ENCODE measurements at places on chromosomes 5 and 9. TPM values are rescaled to one million over a fixed set of nuclear protein-coding genes. Genes with fewer than 3 reads are reported as not detected.

- no peak for DNase-seq
Observed at GRCh38 chr5:69084195-69084594, 9.6 kb upstream of the SLC30A5 start.

The TOR4A gene
- total RNA-seq = 2.6 TPM

- no peak for DNase-seq
Observed at GRCh38 chr5:169566202-169566601, 17.4 kb upstream of the SPDL1 start.

DNA sequence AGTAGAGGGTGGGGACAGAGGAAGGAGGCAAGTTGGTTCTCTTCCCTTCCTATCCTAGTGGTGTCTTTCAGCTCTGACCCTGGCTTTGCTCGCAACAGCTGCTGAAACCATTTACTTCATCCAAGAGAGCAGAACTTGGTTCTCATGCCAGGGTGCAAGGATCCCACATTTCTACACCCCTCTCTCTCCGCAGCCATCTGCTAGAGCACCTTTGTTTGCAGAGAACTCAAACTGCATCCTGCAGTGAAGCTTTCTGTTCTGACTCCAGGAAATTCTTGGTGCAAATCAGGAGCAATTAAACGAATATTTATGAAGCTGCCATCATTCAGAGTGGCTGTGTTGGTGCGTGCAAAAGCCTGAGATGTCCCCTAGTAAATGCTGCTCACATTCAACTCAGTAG lies 31.9 kb downstream of the NEUROG1 start:
- DNase-seq = no peak

The ERAP2 gene
- total RNA-seq = 20.3 TPM

GRCh38 chr5:1479581-1480188 lies 34.4 kb upstream of the SLC6A3 start:
- DNase-seq = peak; percentile 63

The ZNF483 gene
- total RNA-seq = 60.2 TPM

The NPR3 gene
- 7.6 TPM for total RNA-seq

DNA sequence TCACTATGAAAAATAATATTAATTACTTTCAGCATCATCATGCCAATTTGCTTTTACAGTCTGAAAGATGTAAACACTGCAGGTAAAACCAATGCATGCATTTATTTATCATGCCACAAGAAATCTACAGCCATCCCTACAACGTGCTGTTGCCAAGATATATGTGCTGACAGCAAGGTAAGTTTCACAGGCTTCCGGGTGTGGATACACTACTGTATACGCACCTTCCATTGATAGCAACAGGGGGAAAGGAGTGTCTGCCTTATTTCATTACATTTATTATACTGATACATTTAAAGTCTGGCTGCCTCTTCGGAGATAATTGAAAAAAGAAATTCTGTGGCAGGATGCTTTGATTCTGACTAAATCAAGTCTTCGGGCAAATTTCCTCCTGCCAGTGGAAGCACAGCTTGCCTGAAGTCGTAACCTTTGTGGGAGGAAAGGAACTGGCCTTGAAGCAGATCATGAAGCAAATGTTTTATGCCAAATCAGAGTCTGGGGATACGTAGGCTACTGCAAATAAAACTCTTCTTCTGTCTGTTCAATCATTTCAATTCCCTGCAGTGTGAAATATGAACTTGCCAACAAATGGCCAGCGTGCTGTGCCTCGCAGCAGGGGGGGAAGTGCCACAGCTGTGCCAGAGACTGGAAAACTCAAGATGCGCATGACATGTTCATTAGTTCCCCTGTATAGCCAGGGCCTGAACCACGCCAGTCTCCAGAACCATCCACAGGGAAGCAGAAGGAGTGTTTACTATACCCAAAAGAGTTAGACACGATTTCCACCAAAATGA lies 268.1 kb downstream of the EFNA5 start:
- no peak for DNase-seq

The PCDHGA4 gene
- total RNA-seq = 0.59 TPM

The TEX48 gene
- total RNA-seq = not detected

The PCDHGA11 gene
- total RNA-seq = 9.4 TPM

DNA sequence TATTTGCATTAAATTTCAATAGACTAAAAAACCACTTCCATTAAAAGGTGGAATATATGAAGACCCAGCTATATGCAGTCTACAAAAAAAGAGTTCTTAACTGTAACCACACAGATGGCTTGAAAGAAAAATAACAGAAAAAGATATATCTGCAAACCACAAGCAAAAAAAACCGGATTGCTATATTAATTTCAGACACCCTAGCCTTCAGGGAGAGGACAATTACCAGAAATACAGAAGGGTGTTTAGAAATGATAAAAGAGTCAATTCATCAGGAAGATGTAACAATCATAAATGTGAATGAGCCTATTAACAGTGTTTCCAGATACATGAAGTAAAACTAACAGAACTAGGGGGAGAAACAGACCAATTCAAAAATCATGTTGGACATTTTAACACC lies 56.9 kb upstream of the SMIM23 start:
- DNase-seq = no peak

- DNase-seq = no peak
Observed at GRCh38 chr9:32742296-32742695, 41.0 kb upstream of the TMEM215 start.

- DNase-seq = no peak
Observed at GRCh38 chr5:67178085-67178484, 18.5 kb downstream of the CD180 start.

DNA sequence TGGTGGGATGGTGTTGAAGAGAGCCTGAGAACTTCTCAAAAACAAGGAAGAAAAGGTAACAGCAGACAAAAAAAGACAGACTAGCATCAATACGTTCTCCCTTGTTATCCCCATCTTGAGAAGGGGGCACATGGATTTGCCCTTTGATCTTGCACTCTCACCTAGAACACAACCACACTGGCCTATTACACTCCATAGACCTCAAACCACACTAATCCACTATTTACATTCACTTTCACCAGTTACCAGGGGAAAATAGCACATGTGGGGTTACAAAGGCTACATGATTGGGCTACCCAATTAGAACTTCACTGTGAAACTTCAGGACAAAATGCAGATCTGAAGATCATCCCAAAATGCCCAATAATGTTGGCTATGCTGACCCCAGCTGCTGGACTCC lies 72.6 kb upstream of the SELENOP start:
- DNase-seq = no peak

The SEMA6A gene
- 22.4 TPM for total RNA-seq

The SLC4A9 gene
- 0.12 TPM for total RNA-seq

The PCAT7 gene
- total RNA-seq = not detected

The NUTM2F gene
- not detected for total RNA-seq

DNA sequence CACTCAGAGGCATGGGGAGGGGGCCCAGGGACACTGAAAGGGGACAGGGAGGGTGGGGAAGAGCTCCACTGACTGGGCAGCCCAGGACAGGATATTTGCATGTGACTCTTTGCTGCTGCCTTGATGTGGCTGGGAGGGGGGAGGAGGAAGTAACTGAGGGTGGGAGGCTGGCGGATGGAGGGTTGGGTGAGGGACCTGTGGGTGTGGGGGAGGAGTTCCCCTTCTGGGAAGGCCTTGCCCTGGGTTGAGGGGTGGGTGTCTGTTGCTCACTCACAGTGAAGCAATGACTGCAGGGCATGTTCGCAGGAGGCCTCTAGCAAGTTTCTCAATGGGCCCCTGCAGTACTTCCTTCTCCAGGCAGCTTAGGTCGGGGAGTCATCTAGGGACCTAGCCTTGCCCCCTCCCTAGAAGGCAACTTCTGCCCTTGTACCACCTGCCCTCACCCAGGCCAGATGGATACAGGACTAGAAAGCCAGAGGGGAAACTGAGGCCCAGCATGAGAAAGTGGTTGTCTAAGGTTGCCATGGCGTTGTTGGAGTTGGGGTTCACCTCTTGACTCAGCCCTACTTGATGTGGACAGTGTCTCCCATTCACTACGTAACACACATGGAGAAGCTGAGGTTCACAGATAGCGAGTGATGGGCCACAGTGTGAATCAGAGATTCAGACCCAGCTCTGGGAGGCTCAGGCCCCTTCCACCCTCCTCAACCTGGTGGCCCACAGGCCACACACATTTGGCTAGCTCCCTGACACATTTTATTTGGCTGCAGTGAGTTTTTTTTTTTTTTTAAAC lies 3.0 kb downstream of the GRK6 start:
- no peak for DNase-seq

The CFAP157 gene
- total RNA-seq = 2.1 TPM

GRCh38 chr5:171493646-171494393 lies 74.4 kb downstream of the FGF18 start:
- DNase-seq = no peak

The FCN2 gene
- 0.49 TPM for total RNA-seq

The CLTA gene
- total RNA-seq = 136 TPM

GRCh38 chr9:23343226-23343625 lies 482.8 kb downstream of the ELAVL2 start:
- no peak for DNase-seq

GRCh38 chr5:93358176-93358575 lies 222.8 kb downstream of the NR2F1-AS1 start:
- no peak for DNase-seq

The AJM1 gene
- 3.6 TPM for total RNA-seq

DNA sequence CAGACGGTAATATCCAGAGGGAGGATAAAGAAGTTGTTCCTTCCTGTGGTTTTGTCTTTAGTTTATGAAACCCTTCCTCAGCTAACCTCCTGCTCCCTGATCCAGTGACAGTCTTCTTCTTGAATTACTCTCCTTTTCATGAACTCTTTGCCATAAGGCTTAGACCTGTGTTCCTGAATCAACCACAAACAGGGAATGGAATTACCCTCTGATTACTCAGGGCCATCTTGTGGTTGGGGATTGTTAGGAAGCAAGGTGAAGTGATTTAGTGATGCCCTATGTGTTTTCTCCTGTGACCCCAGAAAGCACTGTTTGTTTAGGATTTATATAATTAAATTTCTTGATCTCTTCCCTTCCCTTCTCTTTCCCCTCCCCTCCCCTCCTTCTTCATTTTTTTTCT lies 409.1 kb downstream of the TAF11L14 start:
- no peak for DNase-seq

- DNase-seq = no peak
Observed at GRCh38 chr5:73039082-73039481, 81.3 kb upstream of the TMEM171 start.

The OR1Q1 gene
- not detected for total RNA-seq

- DNase-seq = no peak
Observed at GRCh38 chr5:84332106-84332505, 52.6 kb downstream of the EDIL3 start.

The LCNL1 gene
- total RNA-seq = 6.9 TPM

The GHR gene
- 7.7 TPM for total RNA-seq

DNA sequence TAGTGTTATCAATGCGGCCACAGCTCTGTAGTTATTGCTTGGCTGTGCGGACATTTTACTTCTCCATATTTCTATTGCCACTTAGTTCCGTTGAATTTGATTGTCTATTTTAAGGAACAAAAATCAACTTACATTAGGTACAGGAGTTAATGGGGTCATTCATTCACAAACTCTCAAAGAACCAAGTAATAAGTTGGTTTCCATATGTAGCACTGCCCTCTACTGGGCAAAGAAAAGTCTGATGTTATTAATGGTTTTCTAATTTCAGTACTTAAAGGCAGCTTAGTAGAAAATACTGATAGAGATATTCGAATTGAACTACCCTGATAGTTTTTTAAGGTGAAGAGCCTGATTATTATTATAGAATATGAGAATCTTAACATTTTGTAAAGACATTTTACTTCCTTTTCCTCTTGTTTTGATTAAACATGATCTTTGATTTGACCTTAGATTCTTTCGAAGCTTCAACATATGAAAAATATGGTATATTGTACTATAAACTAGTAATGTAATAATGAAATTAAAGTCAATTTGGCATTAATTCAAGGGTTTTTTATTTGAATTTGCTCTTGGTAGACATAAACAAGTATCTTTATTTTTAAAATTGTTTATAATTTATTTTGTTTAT lies 119.5 kb upstream of the CTNND2 start:
- no peak for DNase-seq

DNA sequence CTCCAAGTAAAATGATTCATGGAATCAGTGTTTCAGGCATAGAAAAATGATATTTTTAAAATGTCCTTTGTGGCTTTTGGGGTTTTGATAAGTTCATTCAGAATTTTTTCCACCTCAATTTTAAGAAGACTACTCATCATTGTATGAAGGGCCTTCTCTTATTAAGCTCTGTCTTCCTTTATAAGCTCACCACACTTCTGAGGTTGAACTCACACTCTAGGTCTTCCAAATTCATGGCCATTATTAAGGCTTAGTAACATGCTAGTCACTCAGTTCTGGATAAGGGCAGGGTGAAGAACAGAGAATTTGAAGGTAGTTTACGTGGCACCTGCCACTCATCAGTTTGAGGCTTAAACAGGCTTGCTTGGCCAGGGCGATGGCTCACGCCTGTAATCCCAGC lies 4.2 kb downstream of the MELK start:
- DNase-seq = no peak

GRCh38 chr5:177605667-177606066 lies 5.7 kb downstream of the B4GALT7 start:
- DNase-seq = no peak

- DNase-seq = no peak
Observed at GRCh38 chr5:135053989-135054388, 20.0 kb upstream of the PITX1 start.

The SAXO1 gene
- total RNA-seq = 0.37 TPM

GRCh38 chr5:117089001-117089400 lies 514.4 kb upstream of the SEMA6A start:
- no peak for DNase-seq

The SNCB gene
- total RNA-seq = not detected

The PDZD2 gene
- total RNA-seq = 17.2 TPM
